ENCODE measurements at places on chromosomes 6 and 20.

DNA sequence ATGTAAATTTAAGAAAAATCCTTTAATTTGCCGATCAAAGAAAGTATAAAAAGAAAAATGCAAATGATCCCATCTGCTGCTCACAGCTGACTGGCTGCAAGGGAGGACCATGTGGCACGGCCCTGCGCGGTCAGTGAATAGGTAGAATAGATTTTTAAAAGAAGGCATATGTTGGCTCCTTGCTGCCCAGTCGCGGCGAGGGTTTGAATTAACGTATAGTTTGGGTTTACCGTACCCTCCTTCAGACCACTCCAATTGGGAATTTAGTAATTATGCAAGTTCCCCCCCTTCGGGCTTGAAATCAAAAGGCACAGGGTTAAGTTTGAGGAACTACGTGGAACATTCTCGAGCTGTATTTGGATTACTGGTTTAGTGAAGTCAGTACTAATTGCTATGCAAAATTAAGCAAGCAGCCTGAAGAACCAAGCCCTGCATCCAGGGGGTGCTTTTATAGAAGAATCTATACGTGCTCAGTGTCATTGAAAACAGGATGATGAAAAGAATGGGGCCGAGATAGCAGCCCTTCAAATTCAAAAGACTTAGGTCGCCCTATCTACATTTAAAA lies 1.1 kb upstream of the BEND3 start:
- DNase-seq = peak; percentile 79

GRCh38 chr6:118387921-118388701 lies 160.0 kb upstream of the PLN start:
- no peak for DNase-seq

DNA sequence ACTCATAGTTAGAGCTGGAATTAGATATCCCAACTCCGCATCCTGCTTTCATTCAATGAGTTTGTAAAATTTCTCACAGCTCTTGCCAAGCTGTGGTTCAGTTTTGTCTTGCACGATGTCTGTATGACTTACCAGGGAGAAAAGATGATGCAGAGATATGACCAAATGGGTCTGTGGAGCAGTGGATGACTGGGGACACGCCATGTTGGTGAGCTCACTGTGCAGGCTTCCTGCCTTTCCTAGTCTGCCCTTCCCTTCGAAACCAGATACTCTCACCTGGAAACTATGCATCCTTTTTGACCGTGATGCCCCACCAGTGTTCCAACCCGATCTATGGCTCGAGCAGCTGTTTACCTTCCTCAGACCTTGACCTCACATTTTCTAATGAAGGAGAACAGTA lies 262.7 kb upstream of the BMP2 start:
- DNase-seq = no peak

GRCh38 chr20:1987826-1988225 lies 6.0 kb downstream of the PDYN start:
- DNase-seq = no peak

DNA sequence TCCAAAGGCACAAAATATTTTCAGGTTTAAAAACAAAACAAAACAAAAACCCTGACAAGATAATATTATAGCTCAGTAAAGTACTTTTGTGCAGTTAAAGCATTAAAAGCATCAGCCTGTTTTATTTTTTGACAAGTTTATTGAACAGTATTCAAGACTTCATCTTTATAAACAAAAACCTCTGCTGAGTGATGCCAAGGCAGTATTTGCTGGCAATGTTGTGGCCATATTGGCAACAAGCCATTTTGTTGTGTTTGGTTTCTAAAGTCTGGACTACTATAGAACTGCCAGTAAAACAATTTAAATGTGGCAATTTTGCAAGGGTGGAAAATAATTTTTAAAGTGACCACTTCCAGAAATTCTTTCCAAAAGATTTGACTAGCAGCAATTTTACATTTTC lies 15.9 kb downstream of the CPNE1 start:
- no peak for DNase-seq

- DNase-seq = no peak
These were observed 127.4 kb upstream of the LY86 start for GRCh38 chr6:6461138-6461537.

DNA sequence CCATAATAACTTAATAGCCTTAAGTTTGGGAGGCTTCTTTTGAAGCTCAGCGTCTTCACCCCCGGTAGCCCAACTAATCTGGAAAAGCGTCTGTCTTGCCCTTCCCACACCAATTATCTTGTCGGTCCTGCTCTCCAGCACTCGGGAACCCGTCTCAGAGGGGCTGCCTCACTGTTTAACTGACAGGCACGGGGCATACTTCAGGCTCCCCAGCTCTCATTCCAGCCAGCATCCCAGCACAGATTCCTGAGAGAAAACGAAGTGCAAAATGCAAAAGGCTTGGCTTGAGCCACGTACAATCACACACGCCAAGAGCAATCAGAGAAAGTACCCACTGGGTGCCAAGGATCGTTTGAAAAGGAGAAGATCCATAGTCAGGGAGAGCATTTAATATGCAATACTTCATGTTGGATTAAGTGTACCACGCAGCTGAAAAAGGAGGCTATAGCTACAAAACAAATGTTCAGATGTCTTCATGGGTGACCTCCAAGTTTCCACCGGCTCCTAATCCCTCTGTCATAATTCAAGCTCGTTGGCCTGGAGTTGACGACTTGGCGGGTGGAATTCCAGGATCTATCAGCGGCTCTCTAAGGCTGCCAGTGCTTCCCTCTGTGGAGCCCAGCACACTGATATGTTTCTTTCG lies 53.7 kb upstream of the STX16 start:
- no peak for DNase-seq

Measured in H7 (cell line).